ENCODE measurements at places on chromosomes 12 and 14.

- DNase-seq = no peak
Observed at GRCh38 chr14:26143057-26143456, 454.8 kb downstream of the NOVA1 start.

- DNase-seq = no peak
Observed at GRCh38 chr12:21933656-21934055, 7.6 kb downstream of the ABCC9 start.

GRCh38 chr14:58805605-58806409 is 168.0 kb downstream of the DACT1 start:
- DNase-seq = no peak

DNA sequence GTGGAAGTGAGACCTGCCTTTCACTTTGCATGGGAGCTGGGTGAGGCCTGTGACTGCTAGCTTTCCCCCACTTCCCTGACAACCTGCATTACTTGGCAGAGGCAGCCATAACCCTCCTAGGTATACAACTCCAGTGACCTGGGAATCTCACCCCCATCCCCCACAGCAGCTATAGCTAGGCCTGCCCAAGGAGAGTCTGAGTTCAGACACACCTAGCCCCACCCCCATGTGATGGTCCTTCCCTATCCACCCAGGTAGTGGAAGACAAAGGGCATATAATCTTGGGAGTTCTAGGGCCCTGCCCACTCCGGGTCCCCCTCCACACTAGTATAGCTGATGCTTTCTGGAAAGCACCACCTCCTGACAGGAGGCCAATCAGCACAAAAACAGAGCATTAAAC is 6.3 kb upstream of the STRAP start:
- DNase-seq = no peak

DNA sequence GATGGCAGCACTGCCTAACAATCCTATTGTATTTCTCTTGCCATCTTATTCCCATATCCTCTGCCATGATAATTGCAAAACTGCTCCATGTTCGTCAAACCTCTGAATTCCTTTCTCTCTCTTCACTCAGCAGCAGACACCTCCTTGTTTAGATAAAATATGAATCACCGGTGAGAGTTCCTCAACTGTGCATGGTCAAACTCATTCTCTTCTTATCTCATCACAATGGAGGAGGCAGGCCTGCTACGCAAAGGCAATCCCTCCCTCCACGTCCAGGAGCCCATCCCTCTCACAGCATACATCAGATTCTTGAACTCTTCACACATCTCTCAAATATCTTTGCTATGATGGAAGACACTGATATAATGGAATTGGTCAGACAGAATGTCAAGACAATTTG is 90.1 kb upstream of the DAAM1 start:
- no peak for DNase-seq

- DNase-seq = no peak
Observed at GRCh38 chr14:99075771-99076375, 196.1 kb downstream of the BCL11B start.

DNA sequence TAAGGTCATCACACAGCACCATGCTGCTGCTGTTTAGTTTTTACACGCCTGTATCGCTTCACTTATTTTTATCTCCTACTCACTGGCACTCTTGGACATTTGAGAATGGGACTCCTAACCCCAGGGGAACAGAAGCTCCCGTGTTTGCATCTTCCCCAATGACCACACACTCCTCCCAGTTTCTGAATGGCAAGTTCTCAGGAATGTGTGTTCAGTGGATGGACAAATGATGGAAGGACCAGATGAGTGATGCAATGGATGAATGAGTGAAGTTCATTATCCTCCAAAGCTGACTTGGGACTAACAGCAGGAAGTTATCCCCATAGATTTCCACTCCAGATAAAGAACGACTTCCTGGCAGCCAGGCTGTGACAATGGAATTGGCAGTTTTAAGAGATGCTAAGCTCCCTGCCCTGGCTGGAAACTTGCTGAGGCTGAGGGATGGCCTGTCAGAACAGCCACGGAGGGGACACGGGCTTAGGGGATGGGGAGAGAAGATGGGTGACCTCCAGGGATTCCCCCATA is 231.5 kb downstream of the SLC15A4 start:
- DNase-seq = no peak

DNA sequence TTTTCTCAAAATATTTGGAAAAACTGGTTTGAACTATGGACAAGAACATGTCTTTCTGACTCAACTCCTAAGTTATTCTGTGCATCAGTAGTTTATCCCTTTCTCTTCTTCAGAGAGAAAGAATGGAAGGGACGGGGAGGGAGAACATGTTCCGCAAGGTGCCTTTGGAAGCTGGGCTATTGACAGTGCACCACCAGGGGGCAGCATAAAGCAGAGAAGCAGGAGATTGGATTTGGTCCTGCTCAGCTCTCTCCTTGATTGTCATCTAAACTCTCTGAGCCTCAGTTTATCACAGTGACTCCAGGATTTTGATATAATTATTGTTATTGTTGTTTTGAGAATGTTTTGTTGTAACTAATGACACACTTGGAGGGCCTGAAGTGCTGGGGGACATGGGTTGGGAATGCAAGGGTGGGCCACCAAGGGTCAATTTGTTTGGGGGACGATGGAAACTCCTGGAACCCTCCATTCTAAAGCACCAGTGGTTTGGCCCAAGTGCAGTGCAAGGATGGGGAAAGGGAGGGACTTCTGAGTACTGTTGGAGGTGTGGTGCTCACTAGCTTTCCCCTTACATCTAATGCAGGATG is 45.3 kb upstream of the ANO6 start:
- DNase-seq = peak; percentile 57

GRCh38 chr14:99192028-99192621 is 79.9 kb downstream of the BCL11B start:
- DNase-seq = peak; percentile 19

DNA sequence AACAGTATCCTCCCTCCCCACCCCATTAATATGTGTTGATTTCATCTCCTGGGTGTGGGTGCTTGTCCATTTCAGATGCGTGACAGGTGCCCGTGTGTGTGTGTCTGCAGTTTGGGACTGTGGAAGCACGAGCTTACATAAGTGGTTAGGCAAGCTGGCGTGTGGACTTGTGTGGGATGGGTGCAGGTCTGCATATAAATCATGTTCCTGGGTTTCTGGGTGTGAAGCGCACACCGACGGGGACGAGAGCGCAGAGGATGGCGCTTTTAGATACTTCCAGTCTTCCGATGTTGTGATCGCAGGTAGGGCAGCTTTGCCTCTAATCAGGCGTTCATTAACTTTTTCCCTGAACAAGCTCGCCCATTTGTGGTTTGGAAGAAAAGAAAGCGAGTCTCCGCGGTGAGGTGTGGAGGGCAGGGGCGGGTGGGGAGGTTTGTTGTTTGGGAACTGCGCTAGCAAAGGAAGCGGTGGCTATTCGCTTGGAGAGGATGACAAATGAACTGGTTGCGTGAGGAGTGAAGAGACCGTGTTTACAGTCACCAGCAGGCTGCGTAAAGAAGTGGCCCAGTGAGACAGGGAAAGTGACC is 865 bp downstream of the RGS6 start:
- DNase-seq = no peak

DNA sequence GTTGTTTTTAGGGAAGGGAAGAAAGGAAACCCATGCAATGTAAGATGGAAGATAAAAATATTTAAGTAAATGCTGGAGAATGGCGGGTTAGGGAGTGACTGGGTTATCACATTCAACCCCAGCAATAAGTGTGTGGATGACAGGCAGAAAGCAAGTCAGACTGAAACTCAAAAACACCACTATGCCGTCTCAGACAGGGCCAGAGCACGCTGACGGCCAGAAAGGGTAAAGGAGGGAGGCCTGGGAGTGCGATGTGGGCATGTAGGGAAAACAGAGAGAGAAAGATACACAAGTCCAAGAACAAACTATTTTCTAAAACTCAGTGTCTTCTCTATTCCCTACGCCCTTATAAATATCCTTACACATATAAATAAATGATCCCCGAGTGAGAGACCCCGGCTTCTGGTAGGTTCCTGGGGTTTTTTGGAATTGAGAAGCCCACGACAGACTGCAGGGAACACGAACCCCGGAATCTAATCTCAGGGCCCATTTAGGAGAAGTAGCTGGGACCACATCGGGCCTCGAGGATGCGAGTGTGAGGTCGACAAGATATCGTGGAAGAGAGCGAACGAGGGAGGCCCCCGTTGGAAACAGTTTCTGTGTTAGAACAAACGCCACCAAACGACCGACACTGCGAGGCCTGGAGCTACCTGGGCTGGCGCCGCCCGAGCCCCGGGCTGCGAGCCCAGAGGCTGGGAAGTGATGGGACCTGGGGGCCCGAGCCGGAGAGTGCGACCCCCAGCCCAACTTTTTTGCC is 735 bp upstream of the OTX2 start:
- no peak for DNase-seq

- DNase-seq = peak; percentile 52
Observed at GRCh38 chr12:81759190-81760051, at the start of gene PPFIA2. TSS of gene PPFIA2 (minus strand) at chr12:81759350.
